Right kidney (tissue), 9 donors: ENCODE measurements at places on chromosomes 1 and 21.

DNA sequence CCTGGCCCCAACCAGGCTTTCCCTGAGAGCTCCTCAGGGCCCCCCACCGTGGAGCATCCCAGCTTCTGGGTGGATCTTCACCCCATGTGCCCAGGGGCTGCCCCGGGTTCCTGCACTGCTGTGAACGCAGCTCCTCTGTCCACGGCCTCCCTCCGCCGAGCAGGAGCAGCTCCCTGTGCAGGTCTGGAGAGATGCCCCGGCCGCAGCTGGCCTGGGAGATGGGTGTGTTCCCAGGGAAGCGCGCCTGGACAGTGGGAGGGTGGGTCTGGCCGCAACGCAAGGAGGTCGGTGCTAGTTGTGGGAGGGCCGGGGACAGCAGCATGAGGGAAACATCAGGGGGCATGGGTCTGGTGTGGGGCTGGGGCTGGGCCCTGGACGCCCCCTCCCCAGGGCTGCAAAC lies 71.3 kb downstream of the MORN1 start:
- no peak for DNase-seq

DNA sequence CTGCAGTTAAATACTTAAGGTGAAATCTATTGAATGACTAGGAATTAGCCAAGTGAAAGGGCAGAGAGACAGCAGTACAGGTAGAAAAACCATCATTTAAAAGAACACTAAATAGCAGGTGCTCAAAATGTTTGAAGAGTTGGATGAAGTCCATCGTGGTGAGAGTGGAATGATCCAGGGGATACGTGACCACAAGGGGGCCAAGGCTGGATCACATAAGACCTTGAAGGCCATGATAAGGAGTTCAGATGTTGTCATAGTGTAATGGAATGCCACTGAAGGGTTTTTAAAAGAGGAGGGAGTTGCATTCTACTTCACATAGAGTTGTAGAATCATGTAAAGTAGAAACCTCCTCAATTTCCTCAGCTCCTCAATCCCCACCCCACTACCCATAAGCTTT lies 34.8 kb upstream of the HOOK1 start:
- DNase-seq = no peak

DNA sequence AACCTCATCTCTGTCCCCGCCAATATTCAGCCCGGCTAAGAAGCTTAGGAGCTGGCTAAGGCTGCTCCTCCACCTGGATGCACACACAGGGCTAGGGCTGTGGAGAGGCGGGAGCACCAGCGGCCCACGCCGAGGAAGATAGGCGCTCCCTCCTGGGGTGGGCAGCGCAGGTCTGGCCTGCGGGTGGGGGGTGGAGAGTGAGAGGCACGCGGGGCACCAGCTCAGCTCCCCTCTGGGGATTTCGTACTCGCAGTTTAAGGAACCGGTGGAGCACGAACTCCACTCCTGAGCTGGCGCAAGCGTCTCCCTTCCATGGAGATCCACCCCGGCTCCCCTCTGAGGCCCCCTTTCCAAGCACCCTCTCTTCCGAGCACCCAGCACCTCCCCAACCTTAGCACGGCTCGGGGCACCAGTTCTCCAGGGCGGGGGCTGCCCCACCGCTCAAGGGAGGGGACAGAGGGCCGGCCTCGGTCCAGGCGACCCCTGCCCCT lies 433 bp upstream of the KAZN start:
- DNase-seq = peak; percentile 83

DNA sequence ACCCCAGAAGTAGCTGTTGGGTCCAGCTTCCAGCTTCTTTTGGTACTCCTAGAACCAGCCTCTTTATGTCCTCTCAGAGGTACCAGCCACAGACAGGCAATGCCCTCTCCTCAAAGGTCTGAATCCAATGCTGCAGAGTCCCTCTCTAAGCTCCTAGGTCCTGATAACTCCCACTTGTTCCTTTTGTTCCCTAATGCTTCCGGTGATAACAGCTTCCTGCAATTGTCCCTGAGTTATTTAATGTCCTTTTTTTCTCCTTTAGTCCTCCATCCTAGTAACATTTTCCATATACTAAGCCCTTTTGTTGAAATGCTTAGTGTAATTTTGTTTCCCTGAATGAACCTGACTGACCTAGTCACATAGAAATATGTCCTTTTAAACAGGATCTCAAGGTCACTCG lies 201.7 kb upstream of the BEND5 start:
- DNase-seq = no peak

- no peak for DNase-seq
Observed at GRCh38 chr1:39642796-39643195, 3.4 kb upstream of the HEYL start.

DNA sequence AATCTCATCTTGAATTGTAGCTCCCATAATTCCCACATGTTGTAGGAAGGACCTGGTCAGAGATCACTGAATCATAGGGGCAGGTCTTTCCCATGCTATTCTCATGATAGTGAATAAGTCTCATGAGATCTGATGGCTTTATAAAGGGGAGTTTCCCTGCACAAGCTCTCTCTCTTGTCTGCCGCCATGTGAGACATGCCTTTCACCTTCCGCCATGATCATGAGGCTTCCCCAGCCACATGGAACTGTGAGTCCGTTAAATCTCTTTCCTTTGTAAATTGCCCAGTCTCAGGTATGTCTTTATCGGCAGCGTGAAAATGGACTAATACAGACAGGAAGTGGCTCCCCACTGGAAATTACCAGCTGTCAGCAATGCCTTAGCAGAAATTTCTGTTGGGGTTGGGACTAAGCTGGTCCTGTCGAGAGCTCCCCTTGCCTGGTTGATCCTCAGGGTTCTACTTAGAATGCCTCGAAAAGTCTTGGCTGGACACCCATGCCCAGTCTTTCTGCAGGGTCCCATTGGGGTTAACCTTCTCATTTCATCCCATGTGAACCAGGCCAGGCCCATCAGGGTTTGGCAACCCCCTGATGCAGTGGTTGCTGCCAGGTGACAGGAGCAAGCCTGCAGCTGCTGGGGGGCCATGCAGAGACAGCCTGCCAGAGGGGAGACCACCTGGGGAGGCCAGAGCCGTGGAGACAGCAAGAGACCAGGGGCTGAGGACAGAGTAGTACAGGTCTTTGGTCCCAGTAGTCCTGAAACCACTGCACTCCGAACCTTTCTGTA lies 2.8 kb upstream of the ABCG1 start:
- DNase-seq = no peak

DNA sequence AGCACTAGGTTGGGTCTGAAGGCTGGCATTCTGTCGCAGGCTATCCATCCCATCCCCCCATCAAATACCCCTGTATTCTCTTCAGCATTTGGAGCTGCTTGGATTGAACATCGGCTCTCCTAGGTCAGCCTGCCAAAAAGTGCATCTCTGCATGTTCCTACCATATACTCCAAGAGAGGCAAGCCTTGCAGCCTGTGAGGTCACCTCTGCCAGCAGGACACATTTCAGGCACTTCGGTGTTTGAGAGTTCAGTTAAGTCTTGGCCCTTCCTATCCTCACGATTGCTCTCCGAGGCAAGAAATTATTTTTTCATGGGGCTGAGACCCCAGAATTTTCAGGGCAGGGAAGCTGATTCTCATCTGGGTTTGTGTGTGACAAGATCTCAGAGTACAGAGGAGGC lies 2.6 kb downstream of the GPR25 start:
- DNase-seq = no peak

DNA sequence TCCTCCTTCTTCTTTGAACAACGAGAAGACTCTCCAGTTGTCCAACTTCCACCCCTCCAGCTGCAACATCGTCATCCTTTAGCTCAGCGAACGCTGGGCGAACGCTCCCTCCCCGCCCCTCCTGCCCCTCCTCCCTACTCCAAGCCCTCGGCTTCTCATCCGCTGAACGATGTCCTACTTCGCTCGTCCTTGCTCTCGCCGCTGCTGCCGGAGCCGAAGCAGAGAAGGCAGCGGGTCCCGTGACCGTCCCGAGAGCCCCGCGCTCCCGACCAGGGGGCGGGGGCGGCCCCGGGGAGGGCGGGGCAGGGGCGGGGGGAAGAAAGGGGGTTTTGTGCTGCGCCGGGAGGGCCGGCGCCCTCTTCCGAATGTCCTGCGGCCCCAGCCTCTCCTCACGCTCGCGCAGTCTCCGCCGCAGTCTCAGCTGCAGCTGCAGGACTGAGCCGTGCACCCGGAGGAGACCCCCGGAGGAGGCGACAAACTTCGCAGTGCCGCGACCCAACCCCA lies at the start of gene BCAN:
TSS of gene BCAN (plus strand) at position 357 of the 504 bp plus-strand sequence. CDS start 3,938 bp downstream, outside the sequence.
- no peak for DNase-seq

GRCh38 chr1:100349246-100349645 lies 3.1 kb upstream of the CDC14A start:
- DNase-seq = no peak

DNA sequence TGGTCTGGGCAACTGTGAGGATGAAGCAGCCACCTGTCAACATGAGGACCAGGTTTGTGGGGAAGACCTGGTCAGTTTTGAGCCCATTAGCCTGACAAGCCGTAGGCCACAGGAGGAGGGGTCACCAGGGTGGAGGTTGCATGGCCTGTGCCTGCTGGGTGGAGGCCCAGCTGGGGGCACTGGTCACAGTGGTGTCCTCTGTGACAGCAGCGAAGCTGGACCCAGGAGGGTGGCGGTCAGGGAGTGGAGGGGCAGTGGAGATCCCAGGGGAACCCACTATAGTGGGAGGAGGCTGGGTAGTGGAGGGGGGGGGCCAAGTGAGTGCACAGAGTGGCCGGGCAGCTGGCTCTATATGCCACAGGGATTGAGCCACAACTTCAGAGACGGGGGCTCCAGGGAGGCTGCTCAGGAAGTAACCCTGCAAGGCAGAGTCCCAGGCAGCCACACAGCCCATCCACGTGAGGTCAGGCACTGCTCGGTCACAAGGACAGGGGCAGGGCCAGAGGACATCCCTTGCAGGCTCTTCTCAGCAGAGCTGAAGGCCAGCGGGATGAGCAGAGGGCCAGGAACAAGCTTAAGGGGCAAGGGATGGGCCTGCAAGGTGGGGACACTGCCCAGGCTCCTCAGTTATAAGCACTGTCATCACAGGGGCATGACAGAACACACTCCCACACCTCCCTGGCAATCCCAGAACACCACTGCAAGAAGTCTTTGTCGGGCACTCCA lies 2.3 kb upstream of the C1orf35 start:
- DNase-seq = no peak

- DNase-seq = peak; percentile 89
Observed at GRCh38 chr21:17612023-17612564, 607 bp downstream of the BTG3 start.

- DNase-seq = no peak
Observed at GRCh38 chr1:221793439-221794078, 51.7 kb upstream of the DUSP10 start.

DNA sequence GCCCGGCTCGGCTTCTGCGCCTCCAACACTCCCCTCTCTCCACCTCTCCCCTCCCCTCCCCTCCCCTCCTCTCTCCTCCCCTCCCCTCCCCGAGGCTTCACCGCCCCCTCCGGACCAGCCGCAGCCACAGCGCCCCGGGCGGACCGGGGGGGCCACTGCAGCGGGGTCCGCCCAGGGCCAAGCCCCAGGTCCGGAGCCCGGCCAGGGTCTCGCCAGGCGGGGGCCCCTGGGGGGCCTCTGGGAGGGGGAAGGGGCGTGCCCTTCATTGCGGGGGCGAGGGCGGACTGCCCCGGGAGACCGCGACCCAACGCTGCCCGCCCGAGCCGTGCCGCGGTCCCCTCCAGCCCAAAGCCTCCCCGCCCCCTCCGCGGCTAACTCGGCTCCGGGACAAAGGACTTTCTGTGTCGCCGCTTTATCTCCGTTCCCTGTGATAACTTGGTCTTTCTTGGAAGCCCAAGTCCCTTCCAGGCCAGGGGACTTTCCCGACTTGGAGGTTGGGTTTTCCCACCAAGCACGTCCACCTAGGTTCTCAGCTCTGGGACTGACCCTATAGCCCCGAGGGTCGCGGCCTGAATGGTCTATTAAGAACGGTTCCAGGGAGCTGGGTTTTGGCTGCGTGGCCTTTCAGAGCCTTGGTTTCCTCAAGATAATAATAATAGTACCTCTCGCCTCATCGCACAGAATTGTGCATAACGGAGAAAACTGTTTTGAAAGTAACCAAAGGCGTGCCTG lies at the start of gene UBQLN4:
TSS of gene UBQLN4 (minus strand) at position 31 of the 732 bp plus-strand sequence. CDS start 97 bp downstream, outside the sequence.
- DNase-seq = peak; percentile 87

GRCh38 chr1:13703128-13703513 lies 3.1 kb downstream of the PRDM2 start:
- DNase-seq = no peak

DNA sequence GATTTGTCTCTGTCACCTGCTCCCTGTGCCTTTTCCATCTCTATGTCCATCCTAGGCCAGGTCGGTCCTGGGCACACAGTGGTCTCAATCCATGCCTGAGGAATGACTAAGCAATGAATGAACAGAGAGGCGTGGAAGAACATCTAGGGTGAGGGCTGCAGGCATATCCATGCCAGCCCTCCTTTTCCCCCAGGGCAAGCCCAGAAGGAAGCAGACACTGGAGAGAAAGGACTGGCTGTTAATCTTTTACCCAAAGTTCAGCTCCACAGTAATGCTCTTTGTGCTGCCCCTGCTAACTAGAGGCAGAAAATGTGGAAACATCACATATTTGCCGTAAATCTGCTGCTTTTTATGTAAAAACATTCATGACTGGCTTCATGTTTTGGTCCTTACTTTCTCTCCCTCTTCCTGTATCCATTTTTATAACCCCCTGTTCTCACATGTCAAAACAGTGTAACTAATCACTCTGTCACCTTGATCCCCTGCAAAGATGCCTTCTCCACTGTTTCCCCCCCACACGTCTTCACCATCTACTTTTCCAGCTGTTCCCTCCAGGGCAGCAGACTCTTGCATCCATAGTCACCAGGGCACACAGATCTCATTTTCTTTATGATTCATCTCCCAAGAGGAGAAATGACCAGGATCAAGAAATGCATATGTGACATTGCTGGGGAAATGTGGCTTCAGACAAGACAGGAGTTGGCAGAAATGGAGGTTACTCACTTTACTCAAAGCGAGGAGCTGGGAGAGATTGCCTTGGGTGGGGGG lies 166.4 kb upstream of the PROX1 start:
- peak; percentile 23 for DNase-seq

GRCh38 chr1:93811326-93812065 lies 67.5 kb downstream of the DNTTIP2 start:
- no peak for DNase-seq

DNA sequence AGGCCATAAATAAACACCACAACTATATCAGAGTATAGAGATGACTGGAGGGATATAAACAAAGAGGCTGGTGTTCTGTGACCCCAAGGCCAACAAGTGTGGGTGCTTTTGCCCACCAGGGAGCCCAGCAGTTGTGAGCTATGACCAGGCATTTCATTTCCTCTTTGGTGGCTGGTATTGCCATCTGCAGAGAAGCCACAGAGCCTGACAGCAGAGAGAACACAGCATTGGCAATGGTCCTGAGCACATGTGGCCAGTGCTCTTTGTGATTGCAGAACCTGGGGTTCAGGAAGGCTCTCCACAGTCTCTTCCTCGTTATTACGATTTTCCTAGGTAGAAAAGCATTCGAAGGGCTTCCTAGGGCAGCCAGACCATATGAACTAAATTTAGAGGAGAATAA lies 112.3 kb downstream of the TM2D1 start:
- DNase-seq = no peak

GRCh38 chr1:47761974-47762373 lies 235.2 kb downstream of the TRABD2B start:
- no peak for DNase-seq

GRCh38 chr1:65421351-65422025 lies 1.0 kb downstream of the LEPR start:
- DNase-seq = no peak

- peak; percentile 43 for DNase-seq
Observed at GRCh38 chr1:26021647-26022403, at the start of gene EXTL1. TSS of gene EXTL1 (plus strand) at chr1:26021775. CDS start at chr1:26022647, 872 bp downstream.

GRCh38 chr1:234315091-234315541 lies 58.1 kb upstream of the COA6 start:
- no peak for DNase-seq
